ENCODE measurements at places on chromosomes 13 and 19.

DNA sequence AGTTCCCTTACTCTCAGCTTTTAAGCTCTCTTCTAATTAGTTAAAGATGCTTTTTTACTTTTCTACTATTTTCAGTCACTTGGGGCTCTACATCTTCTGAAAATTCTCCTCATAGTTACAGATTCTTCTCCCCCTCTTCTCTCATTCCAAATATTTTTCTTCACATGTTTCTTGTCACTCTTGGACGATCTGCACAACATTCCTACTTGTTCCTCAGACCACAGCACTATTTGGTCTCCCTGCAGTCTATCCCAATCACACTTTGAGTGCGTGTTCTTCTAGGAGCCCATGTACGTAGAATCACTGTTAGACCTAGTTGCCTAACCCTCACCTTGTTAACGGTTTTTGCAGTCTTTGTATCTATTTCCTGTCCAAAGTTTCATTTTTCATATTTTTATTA is 222.5 kb upstream of the SPRY2 start:
- no peak for DNase-seq

- DNase-seq, result no peak
These were observed 73.9 kb downstream of the TNFRSF19 start for GRCh38 chr13:23644126-23644419.

GRCh38 chr19:46660551-46661019 is 397 bp downstream of the DACT3 start:
- DNase-seq, result no peak

DNA sequence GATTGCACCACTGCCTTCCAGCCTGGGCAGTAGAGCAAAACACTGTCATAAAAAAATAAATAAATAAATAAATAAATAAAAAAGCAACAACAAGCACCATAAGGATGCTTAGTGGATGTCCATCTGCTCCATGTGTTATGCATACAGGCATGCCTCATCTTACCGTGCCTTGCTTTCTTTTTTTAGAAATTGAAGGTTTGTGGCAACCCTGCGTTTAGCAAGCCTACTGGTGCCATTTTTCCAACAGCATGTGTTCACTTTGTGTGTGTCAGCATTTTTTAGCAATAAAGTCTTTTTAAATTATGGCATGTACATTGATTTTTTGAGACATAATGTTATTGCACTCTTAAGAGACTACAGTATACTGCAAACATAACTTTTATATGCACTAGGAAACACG is 68.3 kb downstream of the PEPD start:
- DNase-seq, result no peak

GRCh38 chr13:71979616-71980015 is 112.6 kb upstream of the DACH1 start:
- DNase-seq, result no peak

DNA sequence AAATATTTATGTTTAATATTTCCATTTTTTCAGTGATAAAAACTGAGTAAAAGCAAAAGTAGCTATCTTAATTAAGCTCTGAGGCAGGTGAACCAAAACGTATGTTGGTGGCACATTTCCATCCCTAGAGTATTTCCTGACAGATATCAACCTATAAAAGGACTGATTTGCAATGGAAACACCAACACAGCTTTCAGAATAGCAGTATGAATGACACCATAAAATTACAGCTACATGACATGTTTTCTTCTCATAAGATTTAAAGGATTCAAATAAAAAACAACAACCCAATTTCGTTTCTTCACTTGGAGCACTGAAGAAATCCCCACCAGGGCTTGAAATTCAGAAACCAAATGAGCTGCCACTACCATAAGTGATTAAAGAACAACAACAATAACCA is 194.4 kb downstream of the RFC3 start:
- no peak for DNase-seq

Measured in activated T-helper 1 cell treated with anti-CD3 and anti-CD28 coated beads, Interleukin-12 subunit alpha, Interleukin-12 subunit beta, Interleukin-2, Interleukin-4 antibody, amounts not matched to agents 30 ng/mL and 10 ng/mL and 1 ng/mL, durations not matched to agents 14 hours and 24 hours and 36 hours (primary cell).